Right renal pelvis (tissue), 4 donors: ENCODE measurements at places on chromosomes 7 and 10.

DNA sequence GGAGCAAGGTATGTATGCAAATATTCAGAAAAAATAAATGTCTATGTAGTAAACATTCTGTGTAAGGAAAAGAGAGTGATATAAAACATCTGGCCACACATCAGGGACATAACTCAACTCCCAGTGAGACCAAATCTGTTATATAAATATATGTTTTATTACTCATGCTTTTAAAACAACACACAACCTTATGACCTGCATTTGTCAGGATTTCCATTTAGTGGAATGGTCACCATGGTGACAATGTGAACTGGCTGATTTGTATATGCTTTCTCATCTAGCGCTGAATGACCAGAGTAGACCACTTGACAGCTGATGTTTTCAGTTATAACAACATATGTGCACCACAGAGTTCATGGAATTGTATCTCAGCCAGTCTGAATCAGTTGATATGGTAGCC, 551.7 kb downstream of the HTR7 start:
- peak; percentile 23 for DNase-seq

DNA sequence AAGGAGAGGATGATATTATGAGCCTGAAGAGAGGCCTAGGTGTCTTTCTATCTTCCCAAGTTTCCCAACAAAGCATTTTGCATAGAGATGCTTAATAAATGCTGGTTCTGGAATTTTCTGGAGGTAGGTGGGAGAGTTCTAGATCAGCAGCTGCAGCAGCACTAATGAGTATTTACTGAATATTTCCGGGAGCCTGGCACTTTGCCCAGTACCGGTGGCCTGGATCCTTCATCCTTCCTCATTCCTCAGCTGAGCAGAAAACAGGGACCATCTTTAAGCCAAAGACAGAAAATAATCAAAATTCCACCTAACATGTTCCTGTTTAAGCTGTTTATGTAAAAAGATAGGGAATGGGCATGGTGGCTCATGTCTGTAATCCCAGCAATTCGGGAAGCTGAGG, 813.2 kb upstream of the AUTS2 start:
- DNase-seq: no peak

- DNase-seq: no peak
Measured at GRCh38 chr7:31052487-31052840, 356 bp downstream of the ADCYAP1R1 start.

DNA sequence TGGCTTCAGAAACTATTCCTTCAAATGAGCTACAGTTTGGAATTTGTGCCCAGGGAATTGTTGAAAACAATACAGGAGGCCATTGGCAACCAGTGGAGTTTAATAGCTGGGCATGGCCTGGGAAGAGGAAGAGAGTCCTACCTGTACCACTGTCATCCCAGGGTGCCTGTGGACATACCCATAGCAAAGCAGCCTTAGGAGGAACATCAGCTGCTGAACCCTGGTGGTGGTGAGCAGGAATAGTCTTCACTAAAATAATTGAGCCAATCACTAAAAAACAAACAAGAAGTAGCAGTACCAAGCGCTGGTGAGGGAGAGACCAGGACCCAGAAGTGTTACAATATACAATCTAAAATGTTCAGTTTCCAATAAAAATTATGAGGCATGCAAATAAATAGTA, 14.5 kb downstream of the IGFBP1 start:
- no peak for DNase-seq

DNA sequence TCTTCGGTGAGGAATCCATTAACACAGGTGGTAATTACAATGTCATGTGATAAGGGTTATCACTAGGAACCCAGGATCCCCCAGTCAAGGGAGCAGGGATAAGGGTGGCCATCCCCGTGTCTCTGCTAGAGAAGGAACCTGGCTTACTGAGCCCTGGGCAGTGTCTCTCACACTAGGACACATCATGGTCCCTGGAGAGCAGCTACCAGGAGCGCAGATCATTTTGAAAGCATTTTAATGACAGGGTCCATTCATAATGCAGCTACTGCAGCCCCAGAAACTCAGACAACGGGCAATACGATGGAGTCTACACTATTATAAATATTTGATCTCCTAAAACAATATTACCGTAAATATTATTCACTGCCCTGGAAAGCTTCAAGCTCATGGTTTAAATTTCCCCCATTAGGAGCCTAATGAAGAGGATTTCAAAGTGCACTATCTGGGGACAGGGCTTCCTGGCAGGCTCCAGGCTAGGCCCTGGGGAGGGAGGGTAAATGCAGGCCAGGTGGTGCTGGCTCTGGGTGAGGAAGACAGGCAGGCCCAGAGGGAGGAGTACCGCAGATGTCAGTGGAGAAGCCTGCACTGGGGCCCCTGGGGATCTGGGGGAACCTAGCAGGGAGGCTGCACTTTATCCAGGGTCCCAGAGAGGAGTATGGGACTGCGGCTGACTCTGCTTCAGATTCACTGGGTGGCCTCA, 52.6 kb upstream of the LOXL4 start:
- no peak for DNase-seq

- no peak for DNase-seq
Measured at GRCh38 chr10:123351715-123352114, 197.5 kb downstream of the BUB3 start.

DNA sequence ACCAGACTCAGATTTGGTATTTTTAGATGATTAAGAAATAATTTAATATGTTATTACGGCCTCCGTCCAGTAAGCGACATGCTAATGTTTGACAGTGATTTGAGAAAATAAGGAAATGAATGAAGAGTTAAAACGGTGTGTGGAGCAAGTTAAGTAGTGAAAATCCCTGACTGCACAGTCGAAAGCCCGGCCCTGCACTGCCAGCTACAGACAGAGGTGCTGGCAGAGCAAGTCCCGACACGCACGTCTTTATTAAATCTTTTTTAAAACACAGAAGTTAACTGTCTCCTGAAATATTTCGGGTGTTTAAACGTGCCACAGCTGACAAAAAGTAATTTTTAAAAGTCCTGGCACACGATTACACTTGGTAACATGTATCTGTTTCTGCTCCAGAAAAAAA, 293.4 kb upstream of the RNF32 start:
- no peak for DNase-seq

DNA sequence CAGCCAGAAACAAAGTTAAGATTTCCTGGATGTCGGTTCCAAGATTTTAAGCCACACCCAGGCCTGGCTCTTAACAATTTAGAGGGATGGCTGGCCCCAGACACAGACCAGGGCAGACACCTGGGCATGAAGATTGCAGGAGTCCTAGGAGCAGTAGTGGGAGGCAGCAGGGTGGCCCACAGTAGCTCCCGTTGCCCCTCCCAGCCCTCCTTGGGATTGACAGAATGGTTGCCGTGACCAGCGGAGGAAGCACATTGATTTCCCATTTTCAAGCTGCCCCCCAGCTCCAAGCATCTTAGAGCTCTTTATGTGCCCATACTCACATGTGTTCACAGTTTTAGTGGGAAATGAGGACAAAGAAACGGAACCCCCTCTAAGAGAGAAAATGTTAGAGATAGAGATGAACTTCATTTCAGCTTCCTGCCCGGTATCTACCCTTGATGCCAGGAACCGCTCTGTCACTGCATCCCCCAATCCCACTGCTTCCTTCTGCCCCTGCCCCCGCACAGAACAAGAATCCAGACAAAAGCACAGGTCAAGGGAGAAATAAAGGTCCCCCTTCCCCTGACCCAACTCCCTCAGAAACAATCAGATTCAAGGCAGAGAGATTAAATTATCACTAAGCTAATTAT, 101.1 kb downstream of the PLXNA4 start:
- no peak for DNase-seq

DNA sequence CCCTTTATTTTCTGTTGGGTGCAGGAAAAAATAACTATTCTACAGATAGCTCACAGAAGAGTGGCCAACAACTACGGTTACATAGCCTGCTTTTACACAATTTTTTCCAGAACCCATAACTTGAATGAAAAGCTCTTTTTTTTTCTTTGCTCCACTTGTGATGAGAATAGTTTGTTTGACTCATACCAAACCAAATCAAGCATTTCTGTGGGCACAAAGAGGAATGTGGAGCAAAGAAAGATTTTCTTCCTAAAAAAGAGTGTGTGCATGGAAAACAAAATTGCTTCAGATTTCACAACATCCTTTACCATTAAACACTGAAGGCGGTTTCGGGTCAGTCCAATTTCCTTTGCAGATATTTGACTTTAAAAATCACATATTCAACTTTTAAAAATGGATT, 54.8 kb upstream of the RAB11FIP2 start:
- DNase-seq: no peak

DNA sequence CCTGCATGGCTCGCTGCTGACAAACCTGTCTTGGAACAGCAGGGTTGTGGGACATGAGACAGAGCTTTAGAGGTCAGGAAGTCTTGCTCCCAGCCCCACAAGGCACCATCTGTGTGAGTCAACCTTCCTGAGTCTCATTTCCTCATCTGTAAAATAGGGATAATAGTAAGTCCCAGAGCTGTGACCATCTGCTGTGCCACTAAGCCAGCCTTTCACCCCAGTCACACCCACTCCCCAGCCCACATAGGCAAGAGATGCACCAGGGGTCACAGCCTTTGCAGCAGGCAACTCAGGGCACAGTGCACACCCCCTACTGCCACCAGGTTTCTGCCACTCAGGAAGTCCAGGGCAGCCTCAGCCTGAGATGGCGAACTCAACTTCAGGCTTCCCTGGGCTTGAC, 29.4 kb upstream of the CDH23 start:
- DNase-seq: no peak

GRCh38 chr7:24827589-24827988, 70.3 kb upstream of the GSDME start:
- DNase-seq: no peak

- no peak for DNase-seq
Measured at GRCh38 chr7:50757703-50758390, 24.8 kb downstream of the GRB10 start.

- DNase-seq: no peak
Measured at GRCh38 chr7:78099715-78100394, 301.3 kb downstream of the PHTF2 start.

DNA sequence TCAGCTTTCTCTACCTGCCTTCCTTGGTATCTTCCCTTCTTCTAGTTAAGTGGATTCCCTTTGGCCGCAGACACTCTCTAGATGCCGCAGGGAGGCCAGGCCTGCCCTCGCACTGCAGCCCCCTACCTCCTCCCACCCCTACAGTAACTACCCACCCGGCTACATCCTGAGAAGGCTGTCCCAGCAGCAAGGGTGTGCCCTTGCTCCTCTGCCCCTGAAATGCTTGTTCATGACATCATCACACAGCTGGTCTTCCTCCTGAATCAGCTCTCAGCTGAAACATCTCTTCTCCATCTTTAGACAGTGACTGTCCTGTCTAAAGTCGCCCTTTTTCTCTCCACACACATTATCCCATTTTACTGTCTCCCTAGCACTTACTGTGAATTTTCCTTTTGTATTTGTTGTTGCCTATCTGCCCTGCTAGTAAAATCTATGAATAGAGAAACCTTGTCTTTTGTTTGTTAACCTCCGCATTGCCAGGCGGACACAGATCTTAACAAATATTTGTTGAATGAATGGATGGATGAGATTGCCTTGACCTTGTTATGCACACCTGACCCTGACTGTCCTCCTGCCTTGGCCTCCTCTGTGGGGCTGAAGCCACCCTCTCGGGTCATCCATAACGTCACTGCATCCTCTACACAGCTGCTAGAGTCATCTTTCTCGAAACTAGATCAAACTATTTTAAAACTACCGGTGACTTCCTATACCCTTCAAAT, 108.9 kb upstream of the GATA3 start:
- no peak for DNase-seq

GRCh38 chr7:116434820-116435341, 64.7 kb upstream of the CAV2 start:
- no peak for DNase-seq

- no peak for DNase-seq
Measured at GRCh38 chr10:17409170-17409733, 45.1 kb downstream of the ST8SIA6 start.

DNA sequence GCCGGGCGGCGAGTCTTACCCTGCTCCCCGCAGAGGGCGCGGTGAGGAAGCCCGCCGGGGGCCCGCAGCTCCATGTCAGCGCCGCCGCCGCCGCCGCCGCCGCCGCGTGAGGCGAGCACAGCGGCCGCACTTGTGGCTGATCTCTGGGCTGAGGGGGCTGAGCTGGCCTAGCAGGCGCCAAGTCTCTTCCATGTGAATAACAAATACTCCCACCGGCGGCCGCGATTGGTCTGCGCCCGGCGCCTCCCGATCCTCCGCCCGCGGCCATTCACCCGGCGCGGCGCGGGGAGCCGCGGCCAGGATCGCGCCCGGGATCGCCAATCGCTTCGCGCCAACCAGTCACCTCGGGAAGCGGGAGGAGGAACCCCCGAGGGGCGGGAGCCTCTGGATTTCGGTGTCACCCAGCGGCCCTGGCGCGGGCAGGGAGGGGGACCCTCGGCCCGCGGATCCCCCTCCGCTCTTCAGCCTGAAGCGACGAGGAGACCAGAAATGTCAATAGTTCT, at the start of gene GRM8:
Gene GRM8 (minus strand): TSS at position 164 of the 503 bp plus-strand sequence.
- no peak for DNase-seq

GRCh38 chr10:80471715-80472233, 17.7 kb downstream of the TSPAN14 start:
- no peak for DNase-seq

DNA sequence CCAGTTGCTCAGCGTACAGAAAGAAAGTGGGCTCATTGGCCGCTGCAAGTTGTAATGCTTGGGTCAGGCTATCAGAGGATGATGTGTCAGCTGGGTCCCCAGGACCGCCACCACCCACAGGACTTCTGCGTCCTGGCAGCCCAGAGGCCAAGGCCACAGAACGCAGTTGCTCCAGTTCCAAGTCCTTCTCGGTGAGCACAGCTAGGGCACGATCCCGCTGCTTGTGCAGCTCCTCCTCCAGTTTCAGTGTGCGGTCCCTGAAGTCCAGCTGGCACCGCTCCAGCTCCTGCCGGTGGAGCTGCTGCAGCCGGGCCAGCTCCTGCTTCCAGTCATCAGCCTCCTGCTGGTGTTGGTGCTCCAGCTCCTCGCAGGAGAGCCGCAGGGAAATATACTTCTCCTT, 3.0 kb downstream of the GCC1 start:
- no peak for DNase-seq

GRCh38 chr7:127447326-127447945, 54.9 kb upstream of the ZNF800 start:
- no peak for DNase-seq

DNA sequence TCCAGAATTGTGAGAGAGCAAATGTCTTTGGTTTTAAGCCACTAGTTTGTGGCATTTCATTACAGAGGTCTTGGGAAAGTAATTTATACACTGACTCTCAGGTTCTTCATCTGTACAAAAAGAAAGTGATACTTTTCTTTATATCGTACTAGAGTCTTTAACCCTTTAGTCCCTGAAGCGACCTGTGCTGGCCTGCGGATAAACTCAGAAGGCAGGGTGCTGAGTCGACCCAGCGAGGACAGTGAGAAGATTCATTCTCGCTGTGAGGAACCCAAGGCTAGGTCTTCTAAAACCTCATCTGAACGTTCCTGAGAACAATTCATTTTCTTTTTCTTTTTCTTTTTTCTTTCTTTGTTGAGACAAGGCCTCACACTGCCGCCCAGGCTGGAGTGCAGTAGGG, 514.2 kb upstream of the MGMT start:
- no peak for DNase-seq

DNA sequence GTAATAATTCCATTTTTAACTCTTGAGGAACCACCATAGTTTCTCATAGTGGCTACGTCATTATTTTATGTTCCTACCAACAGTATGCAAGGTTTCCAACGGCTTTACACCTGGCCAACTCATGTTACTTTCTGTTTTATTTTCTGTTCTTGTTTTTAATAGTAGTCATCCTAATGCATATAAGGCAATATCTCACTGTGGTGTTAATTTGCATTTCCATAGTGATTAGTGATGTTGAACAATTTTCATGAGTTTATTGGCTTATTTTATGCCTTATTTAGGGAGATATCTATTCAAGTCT, 465.5 kb upstream of the KLF6 start:
- DNase-seq: no peak
